ENCODE measurements at places on chromosomes 11 and 22.

- DNase-seq = no peak
These were observed 23.9 kb upstream of the NNMT start for GRCh38 chr11:114272311-114272710.

DNA sequence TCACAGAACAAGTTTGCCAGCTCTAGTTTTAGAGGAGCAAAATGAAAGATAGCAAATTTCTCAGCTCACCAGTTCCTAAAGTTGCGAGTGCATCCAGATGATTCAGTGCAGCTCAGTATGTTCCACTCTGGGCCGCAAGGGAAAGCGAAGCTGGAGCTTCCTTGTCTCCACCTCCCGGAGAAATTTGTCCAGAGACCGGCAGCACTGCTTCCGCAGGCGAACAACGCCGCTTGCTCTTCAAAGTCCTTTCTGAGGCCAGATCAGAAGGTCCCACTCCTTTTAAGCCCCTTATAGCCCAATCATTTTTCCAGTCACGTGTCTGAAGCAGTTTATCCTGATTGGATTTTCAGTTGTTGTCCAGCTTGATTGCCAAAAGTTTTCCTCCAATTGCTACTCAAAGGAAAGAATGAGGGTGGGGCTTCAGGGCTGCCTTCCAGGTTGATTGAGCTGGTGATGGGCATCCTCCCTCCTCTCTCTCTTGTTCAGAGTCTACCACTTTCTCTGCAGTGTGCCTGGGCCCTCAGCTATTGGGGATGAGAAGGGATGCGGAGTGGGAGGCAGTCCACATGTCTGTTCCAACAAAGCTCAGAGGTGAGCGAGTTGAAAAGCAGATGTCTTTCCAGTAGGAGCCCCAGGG lies at the start of gene ZNF280A:
TSS of gene ZNF280A (minus strand) at position 251 of the 637 bp plus-strand sequence. CDS start 4,640 bp downstream, outside the sequence.
- no peak for DNase-seq

GRCh38 chr22:37462983-37463382 lies 23.2 kb downstream of the MFNG start:
- no peak for DNase-seq

DNA sequence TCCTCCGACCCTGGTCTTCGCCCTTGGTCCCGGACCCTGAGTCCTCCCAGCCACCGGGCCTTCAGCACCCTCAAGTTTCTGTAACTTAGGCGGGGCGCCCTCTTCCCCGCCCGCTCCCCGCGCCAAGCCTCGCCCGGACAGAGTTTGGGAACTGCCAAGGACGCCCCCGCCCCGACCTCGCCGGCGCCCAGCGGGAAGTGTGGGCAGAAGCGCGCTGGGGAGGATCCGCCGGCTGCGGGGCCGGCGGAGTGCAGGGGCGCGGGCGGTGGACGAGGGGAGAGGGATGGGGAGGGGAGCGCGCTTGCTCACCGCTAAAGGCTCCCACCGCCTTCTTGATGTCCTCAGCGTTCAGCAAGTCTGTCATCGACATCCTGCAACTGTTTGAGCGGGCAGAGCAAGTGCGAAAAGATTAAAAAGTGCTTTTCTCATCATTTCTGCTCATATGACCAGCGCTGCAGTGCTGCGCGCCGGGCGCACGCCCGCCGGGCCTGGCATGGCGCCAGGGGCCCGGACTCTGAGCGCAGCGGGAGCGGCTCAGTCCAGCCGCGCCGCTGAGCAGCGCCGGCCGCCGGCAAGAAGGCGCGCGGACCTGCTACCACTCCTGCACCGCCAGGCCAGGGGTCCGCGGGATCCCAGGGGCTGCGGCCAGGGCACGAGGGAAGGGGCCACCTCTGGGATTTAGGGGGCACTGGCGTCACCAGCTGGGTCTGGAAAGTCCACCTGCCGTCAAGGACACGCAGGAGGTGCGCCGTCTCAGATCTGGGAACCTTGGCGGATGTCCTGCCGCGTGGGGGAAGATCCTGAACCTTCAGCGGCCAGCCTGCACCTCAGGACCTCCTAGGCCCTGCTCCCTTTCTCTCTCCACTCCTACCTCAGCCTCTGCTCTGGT lies at the start of gene PVALB:
TSS of gene PVALB (minus strand) at position 400 of the 889 bp plus-strand sequence. CDS start at position 370, 30 bp downstream.
- DNase-seq = no peak

- DNase-seq = no peak
These were observed 889.1 kb downstream of the OPCML start for GRCh38 chr11:132643239-132643638.

DNA sequence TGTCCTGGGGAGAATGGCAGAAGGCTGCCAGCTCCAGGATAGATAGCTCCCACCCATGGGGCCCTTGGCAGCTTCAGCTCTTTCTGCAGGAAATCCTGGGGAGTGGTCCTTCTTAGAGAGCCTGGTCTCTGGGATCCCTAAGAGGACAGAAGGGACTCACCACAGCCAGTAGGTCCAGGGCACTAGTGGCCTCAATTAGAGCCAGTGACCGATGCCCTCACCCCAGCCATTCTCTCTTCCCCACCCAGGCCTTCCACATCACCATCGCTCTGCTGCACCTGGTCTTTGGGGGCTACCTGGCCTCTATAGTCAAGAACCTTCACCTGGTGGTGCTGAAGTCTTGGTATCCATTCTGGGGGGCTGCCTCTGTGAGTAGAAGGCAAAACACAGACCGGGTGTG lies 5.6 kb downstream of the MS4A10 start:
- no peak for DNase-seq

DNA sequence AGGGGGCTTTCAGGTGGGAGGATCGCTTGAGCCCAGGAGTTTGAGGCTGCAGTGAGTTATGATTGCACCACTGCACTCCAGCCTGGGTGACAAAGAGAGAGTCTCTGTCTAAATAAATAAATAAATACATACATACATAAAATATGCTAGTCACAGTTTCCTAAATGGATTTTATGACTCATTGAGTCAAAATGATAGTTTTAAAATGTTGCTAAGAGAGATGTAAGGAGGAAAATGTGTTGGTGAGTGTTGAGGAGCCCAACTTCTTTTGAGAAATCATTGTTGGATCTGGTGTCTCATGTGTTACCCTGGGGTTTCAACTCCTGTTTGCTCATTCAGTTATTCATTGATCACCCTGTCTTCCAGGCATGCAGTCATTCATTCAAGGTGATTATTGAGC lies 21.0 kb downstream of the PARVB start:
- no peak for DNase-seq

- no peak for DNase-seq
These were observed 24.4 kb downstream of the PPP2R1B start for GRCh38 chr11:111741751-111742150.

- DNase-seq = no peak
These were observed 729 bp downstream of the IL17RA start for GRCh38 chr22:17085277-17086181.

DNA sequence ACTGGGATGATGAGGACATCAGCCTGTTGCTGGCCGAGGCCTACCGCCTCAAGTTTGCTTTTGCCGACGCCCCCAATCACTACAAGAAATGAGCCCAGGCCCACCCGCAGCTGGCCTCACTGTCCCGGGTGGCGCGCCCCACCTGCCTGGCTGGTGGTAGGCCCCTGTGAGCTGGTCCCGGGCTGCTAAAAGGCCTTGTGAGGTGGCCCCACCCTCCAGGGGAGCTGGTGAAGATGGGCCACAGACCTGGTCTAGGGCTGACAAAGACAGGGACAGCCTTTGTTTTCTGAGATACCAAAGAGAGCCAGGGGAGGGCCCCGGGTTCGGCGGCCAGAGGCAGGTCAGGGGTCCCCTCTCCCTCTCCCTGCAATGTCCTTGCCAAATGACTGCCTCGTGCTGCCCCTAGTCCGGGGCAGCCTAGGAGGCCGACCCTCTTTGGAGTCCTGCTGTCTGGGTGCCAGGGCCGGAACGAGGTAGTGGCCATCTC lies 411.1 kb downstream of the TBC1D22A start:
- no peak for DNase-seq

- no peak for DNase-seq
These were observed 18.4 kb upstream of the ST3GAL4 start for GRCh38 chr11:126337126-126337473.

- DNase-seq = no peak
These were observed 46.1 kb downstream of the PISD start for GRCh38 chr22:31615940-31616314.

DNA sequence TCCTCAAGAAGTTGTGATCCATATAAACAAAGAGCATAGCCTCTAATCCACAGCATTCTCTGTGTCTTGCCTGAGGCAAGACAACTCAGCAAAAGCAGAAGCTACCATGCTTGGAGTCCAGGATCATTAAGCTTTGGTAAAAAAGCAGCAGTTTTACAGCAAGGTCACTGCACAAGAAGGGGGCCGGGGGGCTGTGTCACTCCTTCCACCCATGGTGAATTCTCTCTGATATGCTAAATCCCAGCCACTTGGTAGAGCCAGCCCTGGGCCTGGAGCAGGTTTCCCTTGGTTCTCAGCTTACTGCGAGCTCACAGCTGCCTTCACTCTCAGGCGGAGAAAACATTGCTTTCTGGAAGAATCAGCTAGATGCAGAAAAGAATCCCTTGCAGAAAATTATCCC lies 144.7 kb downstream of the TENM4 start:
- no peak for DNase-seq

All from fibroblast of skin of left quadriceps (primary cell).